ENCODE measurements at places on chromosomes 16 and 17.

- DNase-seq, result no peak
These were observed 7.3 kb downstream of the ACACA start for GRCh38 chr17:37399265-37399803.

DNA sequence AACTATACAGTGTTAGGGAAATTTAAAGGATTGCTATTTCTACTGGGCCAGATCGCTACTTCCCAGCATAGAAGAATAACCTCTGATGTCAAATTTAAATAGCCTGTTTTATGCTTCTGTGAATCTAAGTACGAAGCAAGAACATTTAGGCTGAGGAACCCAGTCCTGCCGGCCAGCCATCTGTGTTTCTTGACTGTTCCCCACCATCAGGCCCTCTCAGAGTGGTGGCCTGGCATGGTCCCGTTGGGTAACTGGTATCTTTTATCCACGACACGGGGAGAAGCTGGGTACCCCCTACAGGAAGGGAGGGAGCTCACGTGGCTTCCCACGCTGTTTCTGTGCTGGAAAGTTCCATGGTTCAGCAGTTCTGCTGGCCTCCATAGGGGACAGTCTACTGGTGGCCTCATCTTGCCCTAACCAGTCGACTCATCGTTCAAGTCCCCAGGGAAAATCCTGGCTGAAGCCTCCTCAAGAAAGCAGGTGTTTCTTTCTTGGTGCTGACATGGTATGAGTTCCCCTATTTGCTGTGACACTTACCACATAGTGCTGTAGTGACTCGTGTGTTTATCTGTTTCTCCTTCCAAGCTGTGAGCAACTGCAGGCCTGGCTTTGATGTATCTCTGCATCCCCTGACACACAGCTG is 201.7 kb upstream of the NLRP1 start:
- no peak for DNase-seq

DNA sequence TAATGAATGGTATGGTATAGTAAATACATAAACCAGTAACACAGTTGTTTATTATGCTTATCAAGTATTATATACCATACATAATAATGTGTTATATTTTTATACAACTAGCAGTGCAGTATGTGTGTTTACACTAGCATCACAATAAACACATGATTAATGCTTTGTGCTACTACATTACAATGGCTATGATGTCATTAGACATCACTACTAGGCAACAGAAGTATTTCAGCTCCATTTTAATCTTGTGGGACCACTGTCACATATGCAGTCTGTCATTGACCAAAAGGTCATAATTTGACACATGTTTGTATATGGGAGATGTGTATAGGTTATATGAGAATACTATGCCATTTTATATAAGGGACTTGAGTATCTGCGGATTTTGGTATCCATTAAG is 32.7 kb downstream of the TRIM37 start:
- DNase-seq, result no peak

DNA sequence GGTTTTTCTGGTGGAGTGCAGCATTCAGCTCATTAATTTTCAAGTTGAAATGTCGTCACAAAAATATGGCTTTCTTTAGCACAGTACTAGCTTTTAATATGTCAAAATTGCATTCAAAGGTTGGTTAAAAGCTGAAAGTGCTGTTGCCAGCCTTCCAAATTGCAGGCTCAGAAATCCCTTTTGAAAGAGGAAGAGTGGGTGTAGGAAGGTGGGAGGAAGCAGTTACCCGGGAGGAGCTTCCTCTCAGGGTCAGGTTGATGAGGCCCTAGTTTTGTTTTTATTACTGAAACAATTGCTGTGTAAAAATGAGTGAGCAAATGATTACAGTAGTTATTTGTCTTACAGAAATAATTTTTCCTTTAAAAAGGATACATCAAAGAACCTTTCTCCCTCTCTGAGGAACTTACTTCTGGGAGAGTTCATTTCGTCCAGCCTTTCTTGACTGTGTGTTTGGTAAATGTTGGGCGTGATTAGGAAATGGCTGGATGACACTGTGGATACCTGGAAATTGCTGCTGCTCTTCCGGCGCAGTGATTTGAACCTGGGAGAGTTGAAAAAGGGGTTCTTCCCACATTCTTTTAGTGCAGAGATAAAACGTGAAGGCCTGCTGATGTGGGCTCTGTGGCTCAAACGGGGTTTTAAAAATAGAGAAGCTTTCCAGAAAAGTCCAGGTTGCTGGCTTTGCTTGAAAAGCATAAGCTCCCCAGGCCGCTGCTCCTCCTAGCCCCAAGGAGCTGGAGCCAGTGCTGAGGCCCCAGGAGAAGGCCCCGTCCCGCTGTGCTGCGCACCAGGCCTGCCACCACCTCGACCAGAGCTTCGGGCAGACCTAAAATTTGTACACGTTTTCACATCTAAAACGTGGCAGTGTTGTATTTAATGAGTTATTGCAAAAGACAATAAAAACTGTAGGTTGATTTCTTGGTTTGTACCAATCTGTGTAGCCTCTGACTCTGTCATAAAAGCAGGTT is 41.7 kb downstream of the SEC14L1 start:
- no peak for DNase-seq

DNA sequence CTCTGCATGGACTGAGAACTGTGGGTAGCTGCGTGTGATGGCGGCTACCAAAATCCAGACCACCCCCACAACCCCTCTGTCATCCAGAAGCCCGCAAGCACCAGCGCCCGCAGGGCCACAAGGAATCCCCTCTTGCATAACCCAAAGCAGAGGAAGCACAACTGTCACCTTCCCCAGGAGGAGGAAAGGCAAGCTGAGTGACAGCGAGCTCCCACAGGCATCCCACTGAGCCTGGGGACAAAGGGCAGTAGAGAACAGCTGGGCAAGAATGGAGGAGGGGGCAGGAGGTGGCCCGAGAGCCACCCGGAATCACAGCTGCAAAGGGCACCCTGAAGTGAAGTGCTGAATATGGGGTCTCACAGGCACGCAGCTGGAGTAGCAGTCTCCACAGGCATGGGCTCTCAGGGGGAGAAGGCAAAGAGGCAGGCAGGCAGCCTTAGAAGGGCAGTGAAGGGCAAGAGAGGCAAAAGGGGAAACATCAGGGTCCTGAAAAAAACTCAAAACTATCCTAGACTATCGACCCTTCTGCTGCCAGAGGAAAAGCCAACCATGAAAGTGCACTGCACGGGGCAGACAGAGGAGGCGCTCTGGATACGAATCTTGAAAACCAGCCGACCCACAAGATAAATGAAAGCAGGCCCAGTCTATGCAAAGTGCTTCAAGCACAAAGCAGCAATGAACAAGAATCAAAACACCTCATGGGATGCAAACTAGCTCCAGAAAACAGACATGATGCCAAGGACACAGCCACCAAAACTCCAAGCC is 17.1 kb downstream of the USP36 start:
- no peak for DNase-seq

- DNase-seq, result no peak
These were observed 11.9 kb downstream of the KRT32 start for GRCh38 chr17:41455236-41455635.

GRCh38 chr16:75222271-75222783 is 3.5 kb downstream of the CTRB1 start:
- DNase-seq, result no peak

GRCh38 chr16:23324727-23325126 is 22.6 kb downstream of the SCNN1B start:
- DNase-seq, result no peak

DNA sequence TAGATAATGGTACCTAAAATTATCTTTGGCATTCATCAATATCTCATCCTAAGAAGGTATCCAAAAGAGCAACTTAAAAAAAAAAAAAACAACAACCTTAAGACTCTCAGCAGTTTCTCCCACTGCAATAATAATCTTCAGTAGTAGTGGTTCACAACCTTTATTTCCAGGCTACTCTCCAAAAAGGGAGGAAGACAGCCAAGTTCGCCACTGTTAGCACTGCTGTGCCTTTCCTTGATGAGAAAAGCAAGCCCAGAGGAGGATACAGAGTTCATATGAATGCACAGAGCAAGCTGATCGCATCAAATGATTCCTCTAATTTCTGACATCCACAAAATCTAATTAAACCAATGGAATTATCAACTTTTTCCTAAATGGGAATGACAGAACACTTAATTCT is 199.4 kb downstream of the AATF start:
- DNase-seq, result no peak

- DNase-seq, result no peak
These were observed 681 bp upstream of the MAPT start for GRCh38 chr17:45893725-45894021.

- no peak for DNase-seq
These were observed 16.9 kb downstream of the TERF2 start for GRCh38 chr16:69368866-69369265.

- DNase-seq, result no peak
These were observed 5.8 kb downstream of the PIPOX start for GRCh38 chr17:29048440-29049368.

GRCh38 chr16:87216841-87217275 is 100.3 kb downstream of the C16orf95 start:
- DNase-seq, result no peak

GRCh38 chr16:57775661-57776469 is 26.4 kb downstream of the KIFC3 start:
- DNase-seq, result no peak

DNA sequence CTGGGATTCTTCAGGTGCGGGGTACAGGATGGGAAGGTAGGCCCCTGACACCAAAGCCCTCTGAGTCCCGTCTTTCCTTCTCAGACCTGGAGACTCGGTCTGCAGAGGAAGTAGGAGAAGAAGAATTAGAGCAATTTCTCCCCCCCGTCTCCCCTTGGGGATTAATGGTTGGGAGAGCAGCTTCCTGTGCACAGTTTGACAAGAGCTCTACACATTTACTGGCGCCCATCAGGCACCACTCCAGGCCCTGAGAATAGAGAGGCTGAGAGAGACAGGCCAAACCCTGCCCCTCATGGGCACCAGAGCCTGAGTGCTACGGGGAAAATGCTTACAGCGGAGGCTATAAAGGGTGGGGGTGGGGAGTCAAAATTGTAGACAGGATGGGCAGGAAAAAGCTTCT is 3.5 kb upstream of the C16orf74 start:
- no peak for DNase-seq

GRCh38 chr16:10280262-10281170 is 98.3 kb upstream of the GRIN2A start:
- no peak for DNase-seq

DNA sequence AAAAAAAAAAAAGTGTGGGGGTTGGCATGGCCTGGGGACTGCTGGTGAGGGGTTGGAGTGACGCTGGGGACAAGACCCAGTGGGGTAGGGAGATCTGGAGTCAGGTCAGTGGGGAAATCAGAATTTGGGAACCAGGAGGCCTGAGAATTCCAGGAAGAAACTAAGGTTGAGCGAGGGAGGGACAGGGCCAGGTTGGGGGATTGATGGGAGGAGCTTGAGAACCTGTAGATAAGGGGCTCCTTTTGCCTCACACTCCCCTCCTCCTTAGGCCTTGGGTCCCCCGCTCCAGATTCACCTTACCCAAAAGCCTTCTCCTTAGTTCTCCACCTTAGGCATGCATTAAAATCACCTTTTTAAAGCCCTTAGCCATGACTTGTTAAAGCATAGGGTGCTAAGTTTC is 8.3 kb upstream of the PYDC1 start:
- no peak for DNase-seq

- no peak for DNase-seq
These were observed 27.2 kb downstream of the MOSMO start for GRCh38 chr16:22035153-22035552.

DNA sequence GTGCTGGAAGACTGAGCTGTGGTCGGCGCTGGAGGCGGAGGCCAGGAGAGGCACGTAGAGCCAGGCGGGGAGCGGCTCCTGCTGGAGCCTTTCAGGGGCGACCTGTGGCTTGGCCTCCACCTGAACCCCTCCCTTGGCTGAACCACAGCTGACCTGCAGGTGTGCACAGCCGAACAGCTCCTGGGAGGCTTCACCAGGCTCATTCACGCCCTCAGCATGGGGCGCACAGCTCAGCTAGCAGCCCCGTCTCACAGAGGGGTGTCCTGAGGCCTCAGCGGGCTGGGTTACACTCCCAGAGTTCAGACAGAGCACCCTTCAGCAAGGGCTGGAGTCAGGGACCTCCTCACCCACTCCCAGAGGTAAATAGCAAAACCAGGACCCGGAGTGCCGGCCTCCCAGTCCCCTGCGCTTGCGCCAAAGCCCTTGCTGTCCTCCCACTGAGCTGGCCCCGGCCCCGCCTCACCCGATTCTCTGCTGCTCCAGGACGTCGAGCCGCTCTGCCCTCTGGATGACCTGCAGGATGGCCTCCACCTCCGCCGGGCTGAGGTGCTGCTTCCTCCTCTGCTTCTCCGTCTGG is 31.7 kb downstream of the RPH3AL start:
- no peak for DNase-seq

DNA sequence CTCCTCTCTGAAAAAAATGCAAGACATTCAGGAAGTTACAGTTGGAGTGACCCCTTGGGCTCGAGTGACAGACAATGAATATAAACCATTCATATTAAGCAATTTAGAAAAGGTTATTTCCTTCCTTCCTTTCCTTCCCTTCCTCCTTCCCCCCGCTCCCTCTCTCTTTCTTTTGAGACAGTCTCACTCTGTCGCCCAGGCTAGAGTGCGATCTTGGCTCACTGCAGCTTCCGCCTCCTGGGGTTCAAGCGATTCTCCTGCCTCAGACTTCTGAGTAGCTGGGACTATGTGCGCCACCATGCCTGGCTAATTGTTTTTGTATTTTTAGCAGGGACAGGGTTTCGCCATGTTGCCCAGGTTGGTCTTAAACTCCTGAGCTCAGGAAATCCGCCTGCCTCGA is 13.2 kb downstream of the PSMD12 start:
- DNase-seq, result no peak
